ENCODE measurements at places on chromosomes 16 and 17.

DNA sequence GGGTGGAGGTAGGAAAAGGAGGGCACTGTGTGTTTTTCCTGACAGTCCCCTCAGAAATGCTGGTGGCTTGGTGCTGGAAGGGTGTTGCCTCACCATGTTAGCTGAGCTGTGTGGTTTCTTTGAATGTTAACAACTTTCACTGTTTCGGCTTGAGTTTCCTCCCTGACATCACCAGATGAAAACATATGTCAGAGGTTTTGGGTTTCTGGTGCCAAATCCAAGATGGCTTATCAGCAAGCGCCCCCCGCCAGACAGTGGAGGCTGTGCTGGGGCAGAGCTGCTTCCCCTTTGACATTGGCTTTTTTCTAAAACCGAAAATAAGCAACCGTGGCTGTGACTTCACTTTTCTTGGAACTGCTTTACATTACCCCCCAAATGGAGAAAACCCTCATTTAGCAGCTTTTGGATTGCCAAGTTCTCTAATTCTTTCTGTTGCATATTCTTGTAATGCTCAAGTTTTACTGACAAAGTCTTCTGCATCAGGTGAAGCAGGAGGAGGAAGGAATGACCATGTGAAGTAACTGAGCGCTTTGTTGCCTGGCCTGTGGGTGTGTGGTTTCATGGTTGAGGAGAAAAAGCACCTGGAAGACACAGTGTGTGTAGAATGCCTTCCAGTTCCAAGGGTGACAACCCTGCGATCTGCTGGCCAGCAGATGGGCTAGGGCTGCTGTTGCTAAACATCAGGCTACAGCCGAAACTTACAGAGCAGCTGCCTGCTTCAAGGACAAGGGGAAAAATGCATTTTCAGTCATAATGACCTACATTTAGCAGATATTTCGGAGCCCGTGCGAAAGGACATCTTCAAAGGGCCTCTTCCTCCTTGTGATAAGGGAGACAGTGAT, 9.7 kb downstream of the RMI2 start:
- peak; percentile 76 for DNase-seq

- DNase-seq: no peak
Measured at GRCh38 chr16:29813644-29814562, 1.9 kb downstream of the PRRT2 start.

DNA sequence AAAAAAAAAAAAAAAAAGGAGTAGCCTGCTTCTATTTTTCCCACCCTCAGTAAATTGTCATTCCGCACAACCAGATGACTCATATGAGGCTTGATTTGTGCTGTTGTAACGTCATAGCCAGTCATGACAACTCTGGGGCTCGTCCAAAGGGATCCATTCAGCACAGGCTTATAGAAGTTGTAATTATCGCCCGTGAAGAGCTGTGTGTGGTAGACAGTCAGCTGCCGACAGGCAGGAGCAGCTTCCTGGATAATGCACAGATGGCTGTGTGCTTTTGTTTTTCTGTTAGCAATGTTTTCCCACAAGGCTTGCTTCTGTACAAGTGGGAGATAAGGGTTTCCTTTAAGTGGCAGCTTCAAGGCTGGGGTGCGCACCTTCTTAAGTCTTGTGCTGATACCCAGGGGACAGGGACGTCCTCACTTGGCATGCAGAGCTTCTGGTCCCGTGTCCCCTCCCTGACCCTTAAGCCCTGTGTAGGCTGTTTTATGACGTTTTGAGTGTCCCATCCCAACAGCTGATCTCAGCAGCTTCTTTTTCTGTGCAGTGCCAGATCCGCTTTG, 26.0 kb downstream of the SNX29 start:
- no peak for DNase-seq

GRCh38 chr17:35167046-35167445, 19.4 kb downstream of the UNC45B start:
- no peak for DNase-seq

DNA sequence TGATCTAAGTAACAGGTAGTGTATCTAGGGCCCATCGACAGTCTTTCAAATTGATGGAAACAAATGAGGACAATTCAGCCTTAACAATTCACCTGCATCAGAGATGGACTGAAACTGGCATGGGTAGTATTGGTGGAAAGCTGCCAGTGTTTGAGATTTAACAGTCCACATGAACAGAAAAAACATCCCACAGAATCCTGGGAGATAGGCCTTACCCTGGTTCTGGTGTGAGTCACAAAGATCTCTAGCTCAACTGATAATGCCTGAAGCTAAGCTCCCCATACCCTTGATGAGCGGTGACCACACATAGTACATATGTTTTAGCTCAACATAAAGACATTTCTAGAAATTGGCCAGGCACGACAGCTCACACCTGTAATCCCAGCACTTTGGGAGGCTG, 21.9 kb downstream of the CRK start:
- DNase-seq: no peak

- no peak for DNase-seq
Measured at GRCh38 chr17:13940858-13941665, 128.2 kb upstream of the COX10 start.

GRCh38 chr17:68400404-68400735, 56.9 kb downstream of the WIPI1 start:
- no peak for DNase-seq

DNA sequence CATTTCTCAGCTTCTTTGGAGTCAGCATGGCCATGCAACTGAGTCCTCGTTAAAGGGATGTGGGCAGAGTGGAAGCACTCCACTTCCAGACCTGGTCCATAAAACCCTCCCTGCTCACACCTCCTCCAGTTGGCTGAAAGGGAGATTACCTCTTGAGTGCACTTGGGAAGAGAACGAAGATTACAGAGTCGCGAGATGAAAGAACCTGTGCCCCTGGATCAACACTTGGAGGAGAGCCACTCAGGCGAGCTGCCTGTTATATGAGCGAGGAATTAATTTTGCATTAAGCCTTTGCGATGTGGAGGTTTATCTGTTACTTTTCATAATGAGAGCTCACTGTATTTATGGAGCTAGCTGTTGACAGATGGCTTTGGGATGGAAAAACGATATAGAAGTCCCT, 147.9 kb downstream of the MAF start:
- no peak for DNase-seq

- DNase-seq: no peak
Measured at GRCh38 chr17:50145532-50146229, 4.8 kb downstream of the PPP1R9B start.

GRCh38 chr16:11428623-11428953, 83.3 kb downstream of the RMI2 start:
- no peak for DNase-seq

DNA sequence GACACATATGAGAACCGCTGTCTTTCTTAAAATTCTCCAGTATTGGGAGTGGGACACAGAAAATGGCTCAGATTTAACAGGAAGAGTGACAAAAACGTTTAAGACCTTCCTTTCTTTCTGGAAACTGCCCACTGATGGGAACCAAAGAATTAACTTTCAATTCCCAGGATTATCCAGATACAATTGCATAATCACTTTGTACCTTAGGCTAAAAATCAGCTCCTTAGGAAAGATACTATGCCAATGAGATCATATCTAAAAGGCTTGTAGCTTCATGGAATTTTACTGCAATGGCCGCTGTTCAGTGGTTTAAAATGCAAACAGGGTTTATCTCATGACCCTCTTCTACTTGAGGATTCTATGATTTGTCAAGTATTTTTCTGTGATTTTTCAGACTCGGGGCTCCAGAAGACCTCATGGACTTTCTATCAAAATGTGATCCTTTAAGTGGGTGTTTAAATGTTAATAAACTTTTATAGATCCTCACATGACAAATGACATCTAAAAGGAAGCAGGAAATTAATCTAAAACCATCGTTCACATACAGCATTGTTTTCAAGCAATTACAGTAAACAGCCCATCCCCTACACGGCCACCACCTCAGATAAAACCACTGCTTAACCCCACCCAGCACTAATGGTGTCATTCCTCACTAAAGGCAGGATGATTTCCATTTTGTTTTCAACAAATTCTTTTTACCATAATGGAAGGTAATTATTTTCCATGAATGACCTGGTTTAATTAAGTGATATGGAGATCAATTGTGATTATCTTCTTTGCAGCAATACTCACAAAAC, 31.6 kb upstream of the ERN1 start:
- DNase-seq: no peak

DNA sequence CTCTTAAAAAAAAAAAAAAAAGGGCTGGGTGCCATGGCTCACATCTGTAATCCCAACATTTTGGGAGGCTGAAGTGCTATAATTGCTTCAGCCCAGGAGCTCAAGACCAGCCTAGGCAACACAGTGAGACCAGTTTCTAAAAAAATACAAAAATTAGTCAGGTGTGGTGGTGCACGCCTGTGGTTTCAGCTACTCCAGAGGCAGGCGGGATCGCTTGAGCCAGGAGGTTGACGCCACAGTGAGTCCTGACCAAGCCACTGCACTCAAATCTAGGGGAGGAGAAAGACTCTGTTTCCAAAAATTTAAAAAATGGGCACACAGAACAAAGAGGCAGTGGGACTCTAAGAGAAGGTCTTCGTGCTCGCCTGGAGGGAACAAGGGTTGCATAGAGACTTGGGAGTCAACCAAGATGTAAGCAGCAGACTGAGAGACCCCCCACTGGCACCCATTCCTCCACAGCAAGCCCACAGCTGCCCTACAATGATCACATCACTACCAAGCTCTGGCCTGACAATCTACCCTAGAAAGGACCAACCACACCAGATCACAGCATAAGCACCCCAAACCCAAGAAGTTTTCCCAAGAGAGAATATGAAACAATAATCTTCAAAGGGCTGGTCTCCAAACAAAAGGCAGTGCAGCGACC, 121.6 kb downstream of the ANKRD11 start:
- no peak for DNase-seq

- DNase-seq: no peak
Measured at GRCh38 chr16:71622088-71622487, 3.9 kb upstream of the MARVELD3 start.

DNA sequence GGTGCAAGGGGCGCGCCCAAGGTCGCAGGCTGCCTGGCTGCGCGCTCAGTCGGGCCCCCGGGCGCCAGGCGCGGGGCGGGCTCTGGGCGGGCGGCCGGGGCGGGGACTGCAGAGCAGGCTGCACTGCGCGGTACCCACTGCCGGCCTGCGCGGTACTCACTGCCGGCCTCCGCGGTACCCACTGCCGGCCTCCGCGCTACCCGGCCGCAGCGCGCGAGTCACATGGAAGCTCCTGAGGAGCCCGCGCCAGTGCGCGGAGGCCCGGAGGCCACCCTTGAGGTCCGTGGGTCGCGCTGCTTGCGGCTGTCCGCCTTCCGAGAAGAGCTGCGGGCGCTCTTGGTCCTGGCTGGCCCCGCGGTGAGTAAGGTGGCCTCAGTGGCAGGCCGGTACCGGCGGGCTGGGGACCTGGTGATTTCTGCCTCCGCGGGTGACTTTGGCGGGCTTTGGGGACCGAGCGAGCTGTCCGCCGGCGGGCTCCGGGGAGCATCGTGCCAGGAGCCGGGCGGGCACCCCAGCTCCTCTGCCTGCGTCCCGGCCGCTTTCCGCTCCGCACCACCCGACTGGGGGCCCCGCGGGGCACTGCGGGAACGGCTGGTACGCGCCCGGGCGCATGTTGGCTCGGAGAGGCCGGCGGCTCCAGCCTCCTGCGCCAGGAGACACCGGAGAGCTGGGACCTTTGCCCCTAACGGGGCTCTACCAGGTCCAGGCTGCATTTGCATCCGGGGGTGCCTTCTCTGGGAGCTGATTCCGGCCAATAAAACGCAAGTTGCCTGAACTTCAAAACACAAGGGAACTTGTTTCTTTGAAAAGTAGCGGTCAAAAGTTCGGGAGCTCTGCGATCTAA, at the start of gene SLC47A1:
Gene SLC47A1 (plus strand): TSS at position 137 of the 844 bp plus-strand sequence. CDS start 86 bp downstream, at position 223.
- peak; percentile 6 for DNase-seq

DNA sequence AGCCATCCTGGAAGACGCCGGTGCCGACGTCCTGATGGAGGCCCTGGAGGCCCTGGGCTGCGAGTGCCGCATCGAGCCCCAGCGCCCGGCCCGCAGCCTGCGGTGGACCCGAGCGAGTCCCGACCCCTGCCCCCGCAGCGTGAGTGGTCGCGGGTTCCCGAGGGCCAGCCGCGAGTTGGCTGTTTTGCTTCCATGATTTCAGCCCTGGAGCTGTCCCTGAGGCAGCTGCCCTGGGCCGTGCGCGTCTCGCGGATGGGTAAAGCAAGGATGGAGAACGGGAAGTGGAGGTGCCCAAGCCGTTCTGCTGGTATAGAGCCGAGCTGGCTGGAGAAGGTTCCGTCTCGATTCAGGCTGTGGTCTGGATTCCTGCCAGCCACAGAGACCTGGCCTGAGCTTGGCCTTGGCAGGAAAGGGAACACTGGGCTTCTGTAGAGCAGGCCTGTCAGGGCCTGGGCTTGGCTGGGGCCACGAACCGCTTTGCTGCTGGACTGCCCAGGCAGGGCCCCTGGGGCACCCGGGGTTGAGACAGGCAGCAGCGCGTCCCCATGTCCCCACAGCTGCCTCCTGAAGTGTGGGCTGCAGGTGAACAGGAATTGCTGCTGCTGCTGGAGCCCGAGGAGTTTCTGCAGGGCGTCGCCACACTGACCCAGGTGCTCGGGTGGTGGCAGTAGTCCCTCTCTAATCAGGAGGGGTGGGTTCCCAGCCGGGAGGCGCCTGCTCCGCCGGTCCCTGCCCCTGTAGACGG, 941 bp upstream of the MRPS34 start:
- DNase-seq: no peak

DNA sequence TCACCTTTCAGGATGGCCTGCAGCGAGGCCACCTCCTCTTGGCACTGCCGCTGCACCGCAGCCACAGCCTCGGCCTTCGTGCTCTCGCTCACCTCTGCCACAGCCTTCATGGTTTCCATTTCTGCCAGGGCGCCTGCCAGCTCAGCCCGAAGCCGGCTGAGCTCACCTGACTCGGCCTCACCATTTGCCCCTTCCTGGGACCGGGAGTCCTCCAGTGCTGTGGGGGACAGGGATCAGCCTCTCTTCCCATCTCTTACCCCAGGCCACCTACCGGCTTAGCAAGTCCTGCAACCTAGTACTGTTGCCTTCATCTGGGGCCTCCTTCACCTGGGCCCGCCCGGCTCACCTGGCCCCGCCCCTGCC, 658 bp downstream of the RABEP2 start:
- no peak for DNase-seq

DNA sequence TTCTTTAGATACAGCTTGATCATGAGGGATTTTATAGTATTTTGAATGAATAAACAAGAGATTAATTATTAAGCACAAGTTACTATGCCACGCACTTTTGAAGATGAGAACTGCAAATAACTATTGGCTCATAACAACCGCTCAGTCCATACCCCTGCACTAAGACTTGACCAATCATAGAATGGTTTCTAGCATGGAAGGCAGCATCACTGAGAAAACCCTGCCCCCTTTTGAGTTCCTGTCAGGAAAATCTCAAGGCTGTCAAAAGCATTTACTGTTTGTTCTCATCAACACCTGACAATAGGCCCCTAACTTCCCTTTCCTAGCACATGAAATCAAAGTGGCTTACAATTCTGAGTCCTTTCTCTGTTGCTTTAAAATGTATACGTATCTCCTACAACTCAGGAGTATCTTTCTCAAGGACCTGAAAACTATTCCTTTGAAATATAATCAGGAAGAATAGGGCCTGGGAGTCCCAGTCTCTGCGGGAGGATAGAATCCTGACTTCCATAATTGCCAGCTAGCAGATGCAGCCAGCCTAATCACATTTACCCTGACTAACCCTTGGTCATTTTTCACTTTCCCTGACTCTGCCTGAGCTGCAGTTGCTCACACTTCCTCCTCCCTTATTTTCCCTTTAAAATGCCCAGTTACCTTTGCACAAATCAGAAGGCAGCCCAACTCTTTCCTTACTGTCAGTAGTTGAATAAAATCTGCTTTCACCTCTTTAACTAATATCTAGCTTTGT, 9.1 kb upstream of the MMD start:
- no peak for DNase-seq
